ENCODE measurements at places on chromosomes 11 and 22.

GRCh38 chr11:118623269-118623655 lies 15.8 kb downstream of the PHLDB1 start:
- H3K4me3 ChIP-seq, result no peak overlapping the region
- no peak for DNase-seq
- H3K27ac ChIP-seq, result no peak overlapping the region

GRCh38 chr11:67301951-67302516 lies 1.3 kb upstream of the SSH3 start:
- H3K36me3 ChIP-seq, result peaks cover 19% of the 10 kb centered on the region
- peak overlapping the region; percentile 60 for H3K4me3 ChIP-seq
- peak overlapping the region; percentile 75 for H3K27ac ChIP-seq
- DNase-seq, result peak; percentile 36
- peaks cover 10% of the 10 kb centered on the region for H3K4me1 ChIP-seq
- no peaks in the 10 kb centered on the region for H3K27me3 ChIP-seq

GRCh38 chr11:32809313-32809712 lies 14.9 kb upstream of the CCDC73 start:
- no peaks in the 10 kb centered on the region for H3K36me3 ChIP-seq
- DNase-seq, result peak; percentile 40
- peaks cover 2% of the 10 kb centered on the region for H3K27me3 ChIP-seq
- no peaks in the 10 kb centered on the region for H3K4me1 ChIP-seq
- no peak overlapping the region for H3K27ac ChIP-seq

DNA sequence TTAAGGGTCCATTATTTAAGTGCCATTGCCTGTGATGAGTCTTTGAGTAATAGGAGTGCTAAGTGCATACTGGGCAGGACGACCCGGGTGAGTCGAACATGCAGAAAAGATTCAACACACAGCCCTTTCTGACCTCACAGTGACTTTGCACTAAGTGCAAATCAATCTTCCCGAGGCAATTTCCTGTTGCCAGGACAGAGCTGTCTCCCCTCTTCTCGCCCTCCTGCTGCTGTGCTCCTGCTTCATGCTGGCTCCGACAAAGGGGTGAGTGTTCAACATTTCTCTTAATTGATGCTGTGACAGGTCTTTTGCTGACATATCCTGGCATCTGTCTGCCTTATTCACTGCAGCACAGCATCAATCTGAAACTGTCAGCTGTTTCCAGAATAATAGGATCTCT lies 42.0 kb downstream of the MCHR1 start:
- no peak for DNase-seq
- H3K27me3 ChIP-seq, result no peaks in the 10 kb centered on the region
- H3K4me1 ChIP-seq, result peaks cover 21% of the 10 kb centered on the region
- H3K27ac ChIP-seq, result no peak overlapping the region
- no peaks in the 10 kb centered on the region for H3K36me3 ChIP-seq
- no peak overlapping the region for H3K4me3 ChIP-seq

DNA sequence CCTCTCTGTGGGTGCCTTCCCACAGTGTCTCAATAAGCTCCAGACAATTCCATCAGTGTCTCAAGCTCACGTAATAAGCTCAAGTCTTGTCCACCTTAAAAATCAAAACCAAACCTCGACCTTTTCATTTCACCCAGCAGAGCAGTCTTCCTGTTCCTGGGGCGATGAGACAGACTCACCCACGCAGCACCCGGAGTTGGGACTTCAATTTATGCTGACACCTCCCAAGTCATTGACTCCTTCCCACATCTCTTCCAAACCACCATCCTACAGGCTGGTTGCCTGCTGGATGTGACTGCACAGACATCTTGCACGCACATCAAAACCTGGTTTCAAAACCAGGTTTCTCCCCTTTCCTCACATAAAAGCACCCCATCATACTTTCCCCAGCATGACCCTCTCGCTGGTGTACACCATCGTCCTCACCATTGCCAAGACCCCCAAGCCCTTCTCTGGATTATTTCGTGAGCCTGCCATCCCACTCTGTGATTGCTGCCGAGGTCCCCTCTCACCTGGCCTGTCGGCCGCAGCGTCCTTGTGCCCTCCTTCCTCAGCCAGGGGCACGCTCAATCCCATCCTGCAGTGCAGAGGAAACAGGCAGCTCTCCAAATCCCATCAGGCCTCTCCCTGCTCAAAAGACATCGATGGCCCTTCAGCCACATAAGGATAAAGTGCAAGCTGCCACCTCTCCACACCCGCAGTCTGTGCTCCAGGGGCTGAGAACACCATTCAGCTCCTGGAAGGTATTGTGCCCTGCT lies 45.1 kb upstream of the FBXO3 start:
- H3K36me3 ChIP-seq, result no peaks in the 10 kb centered on the region
- no peaks in the 10 kb centered on the region for H3K4me1 ChIP-seq
- DNase-seq, result no peak
- no peak overlapping the region for H3K27ac ChIP-seq
- H3K27me3 ChIP-seq, result peaks cover 8% of the 10 kb centered on the region
- H3K4me3 ChIP-seq, result no peak overlapping the region

GRCh38 chr11:58433638-58434203 lies 5.8 kb upstream of the OR5B2 start:
- no peaks in the 10 kb centered on the region for H3K36me3 ChIP-seq
- H3K4me1 ChIP-seq, result no peaks in the 10 kb centered on the region
- no peak overlapping the region for H3K27ac ChIP-seq
- no peak overlapping the region for H3K4me3 ChIP-seq
- no peak for DNase-seq

All from activated naive CD8-positive, alpha-beta T cell treated with anti-CD3 and anti-CD28 coated beads, Interleukin-2, amount 10 ng/mL, durations not matched to agents 7 days and 5 days (primary cell).